ENCODE measurements at places on chromosomes 5 and 9. TPM values are rescaled to one million over a fixed set of nuclear protein-coding genes. Genes with fewer than 3 reads are reported as not detected.

LMX1B gene
- total RNA-seq, result not detected

GDA gene
- not detected for total RNA-seq

COL23A1 gene
- total RNA-seq, result not detected

PCDHGB5 gene
- total RNA-seq, result 17.5 TPM

AK8 gene
- under 0.01 TPM for total RNA-seq

- peak; percentile 47 for DNase-seq
Measured at GRCh38 chr5:36630201-36631145, 24.1 kb downstream of the SLC1A3 start.

GRCh38 chr5:69295088-69295754, 37.4 kb downstream of the CCDC125 start:
- DNase-seq, result peak; percentile 76

DNA sequence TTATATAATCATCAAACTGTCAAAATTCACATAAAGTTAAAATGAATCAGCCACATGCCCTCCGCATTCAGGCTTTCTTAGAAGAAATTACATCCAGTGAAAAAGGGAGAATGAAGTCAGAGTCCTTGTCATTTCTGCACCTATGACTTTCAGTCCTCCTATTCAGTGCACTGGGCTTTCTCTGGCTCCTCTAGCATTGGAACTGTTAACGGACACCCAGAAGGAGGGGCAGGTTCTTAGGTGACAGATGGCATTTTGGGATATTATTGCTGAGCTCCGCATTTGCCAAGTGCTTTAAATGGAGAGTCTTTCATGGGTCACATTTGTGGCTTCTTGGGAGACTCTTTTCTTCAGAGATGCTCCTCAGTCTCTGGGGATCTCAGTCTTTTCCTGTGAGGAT, 40.0 kb downstream of the ADAMTS19 start:
- no peak for DNase-seq

DNA sequence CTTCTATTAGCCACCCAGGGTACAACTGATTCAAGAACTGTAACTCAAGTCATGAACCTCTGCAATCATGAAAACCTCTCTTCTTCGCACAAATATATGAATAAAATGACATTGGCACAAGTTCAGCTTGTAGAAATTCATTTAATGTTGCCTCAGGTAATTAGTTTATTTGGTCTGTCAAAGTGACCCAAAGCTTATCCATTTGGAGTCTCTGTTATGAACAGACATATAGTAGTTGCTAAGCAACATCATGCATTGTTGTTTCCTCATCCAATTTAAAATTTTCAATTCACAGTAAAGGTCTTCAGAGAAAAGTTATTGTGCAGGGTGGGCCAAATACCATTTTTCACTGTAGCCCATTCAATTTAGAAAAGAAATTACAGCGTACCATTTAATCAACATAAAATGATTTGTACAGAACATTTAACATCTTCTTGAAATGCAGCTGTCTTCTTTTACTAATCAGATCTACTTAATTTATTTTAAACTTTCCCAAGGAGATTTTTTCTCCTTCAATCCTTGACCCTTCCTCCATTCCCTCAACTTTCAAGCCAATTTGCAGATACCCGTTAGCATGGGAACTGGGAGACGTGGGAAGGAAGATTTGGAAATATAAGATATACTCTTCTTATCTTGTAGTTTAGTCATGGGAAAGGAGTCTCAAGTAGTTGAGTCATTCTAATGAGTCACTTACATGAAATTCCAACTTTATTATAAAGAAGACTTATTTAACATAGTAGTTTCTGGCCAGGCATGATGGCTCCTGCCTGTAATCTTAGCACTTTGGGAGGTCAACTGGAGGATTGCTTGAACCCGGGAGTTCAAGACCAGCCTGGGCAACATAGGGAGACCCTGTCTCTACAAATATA, 231.3 kb downstream of the ATPSCKMT start:
- peak; percentile 96 for DNase-seq

DNA sequence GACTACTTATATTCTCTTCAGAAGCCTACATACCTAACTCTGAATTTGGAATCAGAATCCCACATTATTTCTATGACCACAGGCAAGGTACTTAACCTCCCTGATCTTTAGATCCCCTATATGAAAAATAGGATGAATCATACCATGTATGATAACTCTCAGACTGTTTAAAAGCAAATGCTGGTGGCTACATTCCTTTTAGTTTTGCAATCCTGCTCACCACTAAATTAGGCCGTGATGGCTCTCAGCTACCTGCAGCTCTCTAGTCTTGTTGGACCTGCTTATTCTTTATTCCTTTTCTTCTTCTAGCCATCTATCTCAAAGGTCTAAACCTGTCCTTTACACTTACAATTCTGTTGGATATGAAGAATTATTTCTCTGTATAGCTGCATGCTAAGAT, 303.4 kb upstream of the ATP10B start:
- no peak for DNase-seq

DNA sequence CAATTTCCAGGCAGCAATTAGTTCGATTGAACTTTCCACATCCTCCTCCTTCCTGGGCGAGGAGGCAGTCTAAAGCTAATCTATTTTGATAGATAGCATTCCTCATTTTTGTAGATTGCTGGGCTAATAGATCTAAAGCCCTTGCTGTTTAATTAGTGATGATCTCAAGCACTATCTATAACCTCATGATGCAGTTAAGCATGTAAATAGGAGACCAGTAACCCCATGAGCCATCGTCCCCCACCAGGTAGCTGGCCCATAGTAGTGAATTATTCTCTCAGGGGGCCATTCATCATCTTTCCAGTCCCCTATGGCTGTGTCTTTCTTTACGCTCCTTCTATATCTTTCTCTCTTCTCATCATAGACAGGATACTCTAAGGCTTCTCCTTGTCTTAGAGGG, 14.9 kb downstream of the CEL start:
- DNase-seq, result no peak

- peak; percentile 69 for DNase-seq
Measured at GRCh38 chr5:97929383-97929782, 746.3 kb upstream of the RIOK2 start.

GRCh38 chr5:28779161-28779754, 1740.9 kb upstream of the CDH9 start:
- DNase-seq, result no peak

DNA sequence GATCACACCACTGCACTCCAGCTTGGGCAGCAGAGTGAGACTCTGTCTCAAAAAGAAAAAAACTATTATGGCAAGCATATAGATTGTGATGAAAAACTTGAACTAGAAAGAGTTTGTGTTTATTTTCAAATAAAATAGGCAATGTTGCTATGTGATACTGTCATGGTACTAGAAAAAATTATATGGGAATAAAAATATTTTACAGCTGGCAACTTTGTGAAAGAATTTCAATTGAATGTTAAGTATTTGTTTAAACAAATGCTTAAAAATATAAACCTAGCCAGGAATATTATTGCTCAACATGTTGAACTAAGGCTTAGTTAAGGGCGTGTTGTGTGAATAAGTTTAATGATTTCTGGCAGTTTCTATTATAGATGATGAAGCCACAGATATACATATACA, 31.7 kb downstream of the HSDL2 start:
- DNase-seq, result peak; percentile 55
